HEK293T (cell line): ENCODE measurements at places on chromosomes 7 and 10.
A peak's percentile ranks its signal among the peaks of the same experiment; 100 is the strongest.

DNA sequence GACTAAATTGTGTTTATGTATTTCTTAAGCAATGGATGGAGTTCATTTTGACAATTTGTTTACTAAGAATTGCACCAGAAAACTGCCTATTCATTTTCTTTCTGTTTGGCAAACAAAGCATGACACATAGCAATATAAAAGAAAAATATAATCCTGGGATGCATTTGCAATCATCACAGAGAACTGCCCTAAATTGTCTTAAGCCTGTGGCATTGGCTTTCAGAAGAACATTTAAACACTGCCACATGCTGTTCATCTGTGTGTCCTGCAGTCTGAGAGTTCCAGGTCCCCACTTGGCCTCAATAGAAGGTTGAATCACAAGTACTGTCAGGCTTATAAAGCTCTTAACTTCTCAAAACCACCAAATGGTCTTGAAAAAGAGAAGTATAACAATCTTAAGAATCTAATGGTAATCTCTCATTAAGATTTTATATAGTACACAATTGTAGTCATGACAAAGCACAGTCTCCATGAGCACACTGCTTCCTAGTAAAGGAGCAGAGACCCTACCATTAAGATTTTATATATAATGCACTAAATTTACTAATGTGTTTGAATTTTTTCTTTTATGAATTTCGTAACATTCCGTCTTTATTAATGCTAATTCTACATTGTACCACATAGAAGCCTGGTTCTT, 29.9 kb downstream of the RNLS start:
- DNase-seq: peak; percentile 55

DNA sequence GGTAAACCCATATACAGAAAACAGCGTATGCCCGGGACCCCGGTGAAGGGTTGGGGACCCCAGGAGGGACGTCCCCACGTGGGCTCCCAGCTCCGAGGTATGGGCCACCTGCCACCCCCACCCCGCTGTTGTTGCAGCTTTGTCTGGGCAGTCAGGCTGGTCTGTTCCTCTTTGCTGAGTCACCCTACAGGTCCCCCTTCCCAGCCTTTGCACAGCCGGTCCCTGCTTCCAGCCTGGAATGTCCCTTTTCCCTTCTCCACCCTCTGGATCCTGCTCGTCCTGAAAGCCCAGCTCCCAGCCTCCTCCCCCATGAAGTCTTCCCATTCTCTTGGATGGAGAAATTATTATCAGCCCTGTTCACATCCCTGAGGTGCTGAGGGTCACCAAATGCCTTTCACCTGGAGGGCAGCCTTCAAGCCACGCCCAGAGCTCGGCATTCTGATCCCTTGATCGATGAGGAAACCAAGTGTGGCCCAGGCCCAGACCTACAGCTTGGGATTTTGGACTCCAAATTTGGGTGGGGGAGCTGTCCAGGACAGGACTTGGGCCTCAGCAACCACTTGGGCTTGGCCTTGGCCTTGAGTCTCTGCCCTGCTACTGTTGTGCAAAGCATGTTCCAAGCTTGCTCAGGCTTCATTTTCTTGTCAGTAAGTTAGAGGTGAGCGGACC, 2.6 kb downstream of the CLDN4 start:
- DNase-seq: no peak

GRCh38 chr10:75548356-75548755, 116.9 kb downstream of the LRMDA start:
- no peak for DNase-seq

GRCh38 chr7:37732888-37733287, 49.3 kb downstream of the GPR141 start:
- DNase-seq: no peak

GRCh38 chr7:106552645-106553445, 108.1 kb downstream of the CCDC71L start:
- no peak for DNase-seq

DNA sequence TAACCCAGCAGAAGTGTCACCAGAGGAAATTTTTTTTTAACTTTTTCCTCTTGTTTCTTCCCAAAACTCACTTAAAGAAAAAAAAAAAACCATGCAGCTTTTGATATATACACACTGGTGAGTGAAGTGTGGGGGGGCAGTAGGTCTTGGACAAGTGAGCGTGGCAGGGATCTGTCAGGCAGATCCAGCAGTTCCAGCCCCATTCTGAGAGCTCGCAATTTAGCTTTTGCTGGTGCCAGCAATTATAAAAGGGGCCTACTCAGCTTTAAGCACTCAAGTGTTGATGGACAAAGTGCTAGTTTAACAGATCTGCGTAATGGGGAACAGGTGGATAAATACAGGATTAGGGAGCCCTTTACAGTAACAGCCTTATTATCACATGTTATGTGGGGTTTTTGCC, 619.2 kb upstream of the GALNT17 start:
- no peak for DNase-seq

DNA sequence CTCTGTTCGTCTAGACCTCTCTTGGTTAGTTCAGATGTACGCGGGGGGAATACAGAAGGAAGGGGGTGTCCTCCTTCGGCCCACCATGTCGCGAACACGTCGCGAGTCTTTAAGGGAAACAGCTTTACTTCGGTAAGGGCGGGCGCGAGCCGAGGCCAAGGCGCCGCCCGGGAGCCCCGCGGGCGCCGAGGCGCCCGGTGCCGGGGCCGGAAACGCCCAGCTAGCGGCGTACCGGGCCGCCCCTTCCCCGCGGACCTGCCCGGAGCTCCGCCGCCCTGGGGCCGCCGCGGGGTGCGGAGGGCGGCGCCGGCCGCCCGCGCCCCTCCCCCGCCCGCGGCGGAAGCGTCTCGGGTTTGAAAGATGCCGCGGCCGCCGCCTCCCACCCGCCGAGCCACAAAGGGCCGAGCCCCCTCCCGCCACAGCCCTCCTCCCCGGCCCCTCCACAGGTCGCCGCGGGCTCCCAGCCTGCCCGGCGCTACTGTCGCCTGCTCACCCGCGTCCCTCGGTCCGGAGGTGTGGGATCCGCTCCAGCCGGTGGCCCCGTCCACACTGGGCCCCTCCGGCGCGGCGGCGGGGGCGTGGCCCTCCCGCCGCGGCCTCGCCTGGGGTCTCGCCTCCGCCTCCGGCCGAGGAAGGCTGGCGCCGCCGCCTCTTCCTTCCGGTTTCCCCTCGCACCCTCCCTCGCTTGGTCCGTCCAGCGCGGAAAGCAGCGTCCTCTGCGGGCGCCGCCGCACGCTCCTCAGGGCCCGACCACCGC, at the start of gene KBTBD2:
Gene KBTBD2, minus strand, starts transcription at position 718 of the 757 bp plus-strand sequence. CDS start 12,156 bp downstream, outside the sequence.
- peak; percentile 74 for DNase-seq

- no peak for DNase-seq
These were observed 92.3 kb upstream of the PCBD1 start for GRCh38 chr10:70980687-70981086.
